ENCODE measurements at places on chromosomes 7 and 10.
A peak's percentile ranks its signal among the peaks of the same experiment; 100 is the strongest.

- no peak for DNase-seq
Measured at GRCh38 chr10:24777196-24777595, 53.5 kb upstream of the ARHGAP21 start.

GRCh38 chr10:62978482-62978881, 154.6 kb upstream of the NRBF2 start:
- DNase-seq: no peak

- DNase-seq: peak; percentile 26
Measured at GRCh38 chr7:2640482-2640830, 8.7 kb downstream of the TTYH3 start.

DNA sequence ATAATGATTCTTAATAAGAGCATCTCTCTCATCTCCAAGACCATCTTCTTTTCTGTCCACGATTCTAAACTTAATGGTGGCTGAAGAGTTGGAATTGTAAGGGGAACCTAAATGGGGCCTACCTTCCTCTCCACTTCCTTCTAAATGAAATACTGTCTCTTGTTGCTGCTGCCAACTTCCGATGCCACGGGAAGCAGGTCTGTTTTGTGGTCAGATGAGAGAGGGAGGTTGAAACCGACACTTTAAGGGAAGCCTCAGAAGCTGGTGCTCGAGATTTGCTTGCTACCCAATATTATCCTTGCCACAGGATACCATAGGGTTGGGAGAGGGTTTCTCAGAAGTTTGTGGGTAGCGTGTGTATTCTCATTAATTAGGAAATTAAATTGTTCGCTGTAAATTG, 464.1 kb downstream of the SUGCT start:
- no peak for DNase-seq

- no peak for DNase-seq
Measured at GRCh38 chr7:134191876-134192275, 64.7 kb downstream of the LRGUK start.

- DNase-seq: no peak
Measured at GRCh38 chr7:116434820-116435341, 64.7 kb upstream of the CAV2 start.

- no peak for DNase-seq
Measured at GRCh38 chr7:23759671-23760391, 49.8 kb downstream of the STK31 start.

DNA sequence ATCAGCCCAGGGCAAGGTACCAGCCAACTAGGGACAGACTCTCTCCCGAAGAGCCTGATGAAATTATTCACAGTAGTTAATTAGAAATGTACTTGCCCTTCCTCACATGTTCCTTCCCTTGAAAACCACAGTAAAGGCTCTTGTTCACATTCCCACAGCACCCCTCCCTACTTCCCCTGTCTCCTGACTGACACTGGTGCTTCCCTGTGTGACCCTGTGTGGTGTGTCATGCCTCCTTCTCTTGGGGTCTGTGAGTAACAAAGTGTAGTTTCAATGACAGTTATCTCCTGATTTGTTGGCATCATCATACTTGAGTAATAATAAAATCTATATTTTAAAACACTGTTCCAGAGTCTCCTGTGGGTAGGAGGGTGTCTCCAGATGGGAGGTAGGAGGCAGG, 209.7 kb downstream of the ABCA13 start:
- no peak for DNase-seq

- DNase-seq: no peak
Measured at GRCh38 chr10:91127341-91128082, 93.0 kb upstream of the PCGF5 start.

DNA sequence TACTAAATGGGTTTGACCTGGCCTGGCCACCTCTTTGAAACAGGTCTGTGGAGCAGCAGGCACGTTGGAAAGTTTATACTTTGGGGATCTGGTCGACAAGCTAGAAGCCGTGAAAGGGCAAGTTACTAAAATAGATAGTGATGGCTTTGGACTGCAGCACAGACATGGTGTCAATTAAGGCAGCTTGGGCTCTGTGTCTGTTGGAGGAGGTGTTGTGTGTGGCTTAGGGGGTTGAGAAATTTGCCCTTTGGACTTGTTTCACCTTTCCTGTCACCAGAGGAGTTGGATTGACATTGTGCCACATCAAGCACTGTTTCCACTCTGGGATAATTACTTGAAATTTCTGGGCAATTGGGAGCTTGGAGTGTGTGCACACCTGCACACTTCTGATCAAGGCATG, 251.8 kb upstream of the MKI67 start:
- DNase-seq: no peak

- DNase-seq: no peak
Measured at GRCh38 chr10:69516316-69516715, 56.9 kb downstream of the NEUROG3 start.

DNA sequence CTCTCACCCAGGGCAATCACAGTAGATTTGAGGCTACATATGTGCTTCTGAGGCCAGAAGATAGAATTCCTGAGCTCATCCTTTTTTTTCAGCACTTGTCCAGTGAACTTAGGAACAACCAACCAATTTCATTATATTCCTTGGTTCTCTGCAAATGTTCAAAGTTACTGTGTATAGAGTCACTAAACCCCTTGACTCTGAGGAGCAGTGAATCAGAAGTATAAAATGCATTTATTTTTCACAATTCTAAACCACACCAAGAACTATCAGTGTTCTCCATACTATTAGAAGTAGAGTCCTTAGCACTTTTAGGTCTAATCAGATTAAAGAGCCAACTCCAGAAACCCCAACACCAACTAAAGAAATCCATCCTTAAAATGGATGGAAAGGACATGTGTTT, 19.6 kb upstream of the PAPSS2 start:
- no peak for DNase-seq

DNA sequence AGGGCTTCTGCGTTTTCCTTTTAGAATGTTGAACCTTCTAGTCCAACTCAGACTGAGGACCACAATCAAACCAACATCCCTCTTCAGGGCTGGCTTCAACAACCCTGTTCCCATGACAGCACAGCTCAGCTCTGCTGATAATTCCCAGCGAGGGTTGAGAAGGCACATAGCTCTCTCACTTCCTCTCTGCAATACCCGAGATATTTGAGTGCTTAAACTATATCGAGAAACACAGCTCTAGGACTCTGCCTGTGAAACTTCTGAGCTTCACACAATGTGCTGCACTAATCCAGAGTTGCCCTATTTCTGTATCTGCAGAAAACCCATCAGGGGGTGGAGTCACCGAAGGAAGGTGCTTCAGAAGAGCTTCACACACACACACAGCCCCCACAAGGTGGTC, 1.6 kb upstream of the ADARB2 start:
- DNase-seq: no peak

DNA sequence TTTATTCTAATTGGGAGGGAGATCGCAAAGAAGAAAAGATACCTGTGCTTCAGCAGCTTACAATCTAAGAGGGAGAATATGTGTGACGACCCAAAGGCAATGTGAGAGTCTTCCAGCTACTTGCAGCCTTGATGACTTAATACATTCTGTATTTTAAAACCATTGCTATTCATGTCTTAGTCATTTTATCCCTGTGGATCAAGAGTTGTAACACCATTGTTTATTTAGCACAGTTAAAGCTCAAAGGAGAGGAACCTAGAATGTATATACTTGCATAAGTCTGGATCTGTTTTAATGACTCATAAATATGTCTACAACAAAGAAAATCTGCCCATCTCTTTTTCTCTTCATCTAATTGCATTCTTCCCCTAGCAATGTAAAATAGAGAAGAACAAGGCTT, 117.9 kb upstream of the DLX6 start:
- DNase-seq: no peak

- no peak for DNase-seq
Measured at GRCh38 chr10:35451151-35452016, 115.1 kb downstream of the CCNY start.
